Stimulated activated CD8-positive, alpha-beta memory T cell treated with anti-CD3 and anti-CD28 coated beads, Interleukin-4, amount 100 ng/mL, for 4 hours (primary cell): ENCODE measurements at places on chromosomes 16 and 17.

- no peak for DNase-seq
Measured at GRCh38 chr16:521381-522210, 5.9 kb upstream of the CAPN15 start.

GRCh38 chr16:51473091-51473490 is 322.0 kb upstream of the SALL1 start:
- no peak for DNase-seq

- DNase-seq = peak; percentile 56
Measured at GRCh38 chr16:50245417-50246298, 20.7 kb upstream of the ADCY7 start.

GRCh38 chr17:75542229-75542628 is 16.7 kb downstream of the LLGL2 start:
- no peak for DNase-seq

- no peak for DNase-seq
Measured at GRCh38 chr16:19523184-19523558, 571 bp upstream of the CCP110 start.

DNA sequence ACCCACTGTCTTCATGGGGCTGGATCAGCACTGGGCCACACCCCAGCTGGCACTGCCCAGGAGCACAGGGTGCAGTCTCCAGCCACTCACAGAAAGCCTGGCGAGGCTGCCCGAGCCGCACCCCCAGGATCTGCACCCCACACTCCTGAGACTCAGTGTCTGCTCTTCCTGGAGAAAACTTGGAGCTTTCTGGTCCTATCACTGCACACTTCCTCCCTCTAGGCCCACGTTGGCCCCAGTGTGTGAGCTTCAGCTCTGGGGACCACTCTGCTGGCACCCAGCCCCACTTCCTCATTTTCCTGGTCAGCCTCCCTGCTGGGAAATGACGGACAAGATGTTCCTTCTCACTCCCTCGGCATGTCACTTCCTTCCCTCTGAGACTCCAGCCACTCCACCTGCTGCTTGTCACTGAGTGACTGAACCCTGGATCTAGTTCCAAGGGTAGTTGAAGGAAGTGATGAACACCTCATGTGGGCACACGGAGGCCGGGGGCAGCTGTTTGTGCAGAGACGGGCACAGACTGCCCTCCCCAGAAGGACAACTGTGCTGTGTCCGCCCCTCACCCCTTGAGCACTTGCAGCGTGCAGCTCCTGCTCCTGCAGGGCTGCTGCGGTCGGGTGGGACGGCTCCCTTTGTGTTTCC is 29.0 kb downstream of the ZC3H18 start:
- no peak for DNase-seq

GRCh38 chr17:44222112-44222869 is 2.8 kb upstream of the UBTF start:
- no peak for DNase-seq
